ENCODE measurements at places on chromosomes 4 and X.
A peak's percentile ranks its signal among the peaks of the same experiment; 100 is the strongest.

DNA sequence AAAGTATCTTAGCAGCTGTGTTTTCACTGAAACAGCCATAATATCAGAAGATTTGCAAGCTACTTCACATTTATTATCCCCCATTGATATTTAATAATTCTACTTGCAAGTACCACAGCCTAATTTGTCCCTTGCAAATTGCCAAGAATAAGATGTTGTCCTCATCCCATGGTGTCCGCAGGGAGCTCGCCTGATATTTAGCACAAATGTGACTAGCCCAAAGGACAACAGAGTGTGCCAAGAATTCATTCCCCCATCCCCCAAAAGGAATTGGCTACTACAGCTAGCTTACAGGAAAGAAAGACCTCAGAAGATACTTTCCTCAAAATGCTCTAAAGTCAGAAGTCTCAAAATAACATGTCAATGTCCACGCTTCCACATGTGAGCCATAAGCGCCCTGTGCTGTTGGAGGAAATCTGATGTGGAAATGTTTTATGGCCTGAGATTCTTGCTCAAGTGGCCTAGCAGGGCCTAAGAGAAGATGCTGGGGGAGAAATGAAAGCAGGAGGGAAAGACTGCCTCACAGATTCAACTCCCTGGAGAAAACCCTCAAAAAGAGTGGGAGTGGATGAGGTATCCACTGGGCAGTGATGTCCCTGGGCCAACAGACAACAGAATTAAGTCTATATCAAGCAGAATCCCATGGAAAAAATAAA lies 111.4 kb downstream of the SH3KBP1 start:
- no peak for DNase-seq

DNA sequence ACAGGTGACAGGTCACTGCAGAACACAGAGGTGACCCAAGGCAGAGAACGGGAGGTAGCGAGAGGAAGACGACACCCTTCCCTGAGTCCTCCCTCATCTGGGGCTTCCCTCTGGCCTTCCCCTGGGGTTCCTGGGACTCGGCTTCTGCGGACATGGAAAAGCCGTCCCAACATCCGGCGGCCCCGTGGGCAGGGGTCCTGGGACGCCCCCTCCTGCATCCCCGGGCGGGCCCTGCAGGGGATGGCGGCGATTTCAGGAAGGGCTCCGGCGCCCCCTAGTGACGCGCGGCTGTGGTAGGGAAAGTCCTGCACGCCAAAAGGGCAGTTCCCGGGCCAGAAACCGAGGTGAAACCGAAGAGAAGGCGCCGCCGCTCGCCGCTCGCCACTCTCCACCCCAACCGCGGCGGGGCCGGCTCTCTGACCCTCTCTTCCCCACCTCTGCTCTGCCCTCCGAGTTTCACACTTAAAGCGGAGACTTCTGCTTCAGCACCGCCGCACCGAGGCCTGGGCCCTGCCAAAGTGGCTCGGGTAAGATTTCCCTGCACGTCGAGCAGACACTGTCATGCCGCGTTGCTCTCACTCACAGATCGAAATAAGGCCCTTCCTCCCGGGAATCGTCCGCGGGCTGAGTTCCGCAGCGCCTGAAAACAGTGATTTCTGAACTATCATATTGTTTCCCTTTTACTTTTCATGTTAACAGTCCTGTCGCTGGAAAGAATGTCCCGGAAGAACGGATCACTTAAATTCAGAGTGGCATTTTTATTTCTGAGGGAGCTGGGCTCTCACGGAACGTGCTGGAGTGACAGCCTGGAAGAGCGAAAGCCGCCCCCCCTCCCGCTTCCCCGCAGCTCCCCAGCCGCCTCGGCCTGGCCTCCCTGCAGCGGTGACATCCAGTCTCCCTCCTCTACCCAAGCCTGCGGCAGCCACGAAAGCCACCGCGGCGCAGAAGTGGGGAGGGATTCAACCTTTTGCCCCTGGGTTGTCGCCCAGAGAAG lies 110.6 kb downstream of the DCTD start:
- peak; percentile 42 for DNase-seq

GRCh38 chr4:3712936-3713335 lies 53.2 kb upstream of the ADRA2C start:
- DNase-seq, result no peak

GRCh38 chrX:48683411-48683982 lies at the start of gene WAS:
TSS of gene WAS (plus strand) at chrX:48683799. CDS start at chrX:48683854, 55 bp downstream.
- DNase-seq, result no peak

- no peak for DNase-seq
These were observed 31.4 kb downstream of the HMX1 start for GRCh38 chr4:8840006-8840793.

- no peak for DNase-seq
These were observed 886 bp downstream of the DCLK2 start for GRCh38 chr4:150079081-150079581.

- DNase-seq, result no peak
These were observed 37.4 kb downstream of the PAK3 start for GRCh38 chrX:111133389-111133788.

DNA sequence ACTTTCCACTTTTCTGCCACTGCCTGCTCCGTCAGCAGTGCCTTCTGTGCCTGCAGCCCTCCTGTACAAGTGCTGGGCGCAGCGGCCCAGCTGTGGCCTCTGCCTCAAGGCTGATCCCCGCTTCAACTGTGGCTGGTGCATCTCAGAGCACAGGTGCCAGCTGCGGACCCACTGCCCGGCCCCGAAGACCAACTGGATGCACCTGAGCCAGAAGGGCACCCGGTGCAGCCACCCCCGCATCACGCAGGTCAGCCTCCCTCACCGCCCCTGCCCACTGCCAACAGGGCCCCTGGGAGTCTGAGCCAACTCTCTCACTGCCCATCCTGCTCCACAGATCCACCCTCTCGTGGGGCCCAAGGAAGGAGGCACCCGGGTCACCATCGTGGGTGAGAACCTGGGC lies 7.5 kb downstream of the PLXNA3 start:
- no peak for DNase-seq

- no peak for DNase-seq
These were observed 42.2 kb upstream of the AFAP1 start for GRCh38 chr4:7981738-7982394.
